ENCODE measurements at places on chromosomes 6 and 20.

- peak; percentile 60 for DNase-seq
These were observed 675 bp upstream of the TRERF1 start for GRCh38 chr6:42452171-42453030.

GRCh38 chr6:40338306-40338705, 248.9 kb downstream of the LRFN2 start:
- DNase-seq = no peak

DNA sequence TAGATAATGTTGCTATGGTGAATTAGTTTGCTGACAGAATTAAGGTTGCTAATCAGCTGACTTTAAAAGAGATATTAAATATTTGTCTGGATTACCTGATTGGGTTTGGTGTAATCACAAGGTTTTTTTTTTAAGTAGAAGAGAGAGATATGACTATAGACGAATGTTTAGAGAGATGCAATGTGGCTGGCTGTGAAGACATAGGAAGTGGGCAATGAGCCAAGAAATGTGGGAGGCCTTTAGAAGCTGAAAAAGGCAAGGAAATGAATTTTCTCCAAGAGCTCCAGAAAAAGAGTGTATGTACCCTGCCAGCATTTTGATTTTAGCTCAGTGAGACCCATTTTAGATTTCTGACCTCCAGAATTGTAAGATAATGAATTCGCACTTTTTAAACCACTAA, 598.3 kb downstream of the PKHD1 start:
- no peak for DNase-seq

DNA sequence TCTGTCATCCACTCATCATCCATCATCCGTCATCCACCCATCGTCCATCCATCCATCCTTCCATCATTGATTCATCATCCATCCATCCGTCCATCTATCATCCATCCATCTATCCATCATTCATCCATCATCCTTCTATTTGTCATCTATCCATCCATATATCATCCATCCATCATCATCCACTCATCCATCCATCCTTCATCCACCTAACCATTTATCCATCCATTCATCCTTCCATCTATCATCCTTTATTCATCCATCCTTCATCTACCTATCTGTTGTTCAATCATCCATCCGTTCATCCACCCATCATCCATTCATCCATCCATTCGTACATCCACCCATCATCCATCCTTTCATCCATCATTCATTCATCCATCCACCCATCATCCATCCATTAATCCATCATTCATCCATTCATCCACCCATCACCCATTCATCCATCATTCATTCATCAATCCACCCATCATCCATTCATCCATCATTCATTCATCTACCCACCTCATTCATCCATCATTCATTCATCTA, 266.4 kb downstream of the CDH4 start:
- no peak for DNase-seq

- no peak for DNase-seq
These were observed 38.5 kb upstream of the TASP1 start for GRCh38 chr20:13677241-13677640.

GRCh38 chr20:61886721-61887595, 178.7 kb downstream of the TAF4 start:
- DNase-seq = peak; percentile 83

DNA sequence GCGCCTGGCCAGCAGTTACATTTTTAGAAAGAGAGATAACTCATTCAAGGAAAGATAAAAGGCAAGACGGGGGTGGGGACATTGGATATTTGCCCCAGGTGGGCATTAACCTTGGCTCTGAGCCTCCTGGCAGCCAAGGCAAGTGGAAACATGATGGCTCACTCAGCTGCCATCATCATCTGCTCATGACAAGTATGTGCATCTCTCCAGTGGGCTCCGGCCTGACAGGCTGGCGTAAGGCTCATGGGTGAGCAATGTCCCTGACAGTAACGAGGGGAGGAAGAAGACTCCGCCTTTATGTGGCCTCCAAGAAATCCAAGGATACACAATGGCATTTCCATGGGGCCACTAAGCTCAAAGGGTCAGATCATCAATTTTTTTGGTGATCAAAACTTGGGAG, 13.3 kb downstream of the ANKRD60 start:
- DNase-seq = no peak

DNA sequence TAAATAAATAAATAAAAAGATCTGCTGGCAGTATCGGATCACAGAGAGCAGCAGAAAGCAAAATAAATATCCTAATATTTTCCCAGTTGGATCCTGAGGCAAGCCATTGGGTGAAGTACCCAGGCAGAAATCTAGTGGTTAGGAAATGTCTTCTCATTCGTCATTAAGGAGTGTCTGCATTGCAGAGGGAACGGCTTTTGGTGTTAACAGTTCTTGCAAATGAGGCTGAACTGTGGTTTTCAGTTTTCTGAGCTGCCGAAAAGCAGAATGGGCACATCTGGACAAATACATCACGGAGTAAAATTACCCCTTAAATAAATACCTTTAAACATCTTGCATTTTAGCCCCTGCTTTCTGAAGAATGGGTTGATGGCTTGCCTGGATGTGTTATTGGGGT, 82.3 kb upstream of the MPC1 start:
- DNase-seq = no peak

GRCh38 chr20:58950603-58951002, 30.5 kb upstream of the NELFCD start:
- no peak for DNase-seq

GRCh38 chr6:156348849-156349248, 428.3 kb upstream of the ARID1B start:
- no peak for DNase-seq

GRCh38 chr6:16006681-16007080, 122.2 kb upstream of the MYLIP start:
- DNase-seq = no peak

DNA sequence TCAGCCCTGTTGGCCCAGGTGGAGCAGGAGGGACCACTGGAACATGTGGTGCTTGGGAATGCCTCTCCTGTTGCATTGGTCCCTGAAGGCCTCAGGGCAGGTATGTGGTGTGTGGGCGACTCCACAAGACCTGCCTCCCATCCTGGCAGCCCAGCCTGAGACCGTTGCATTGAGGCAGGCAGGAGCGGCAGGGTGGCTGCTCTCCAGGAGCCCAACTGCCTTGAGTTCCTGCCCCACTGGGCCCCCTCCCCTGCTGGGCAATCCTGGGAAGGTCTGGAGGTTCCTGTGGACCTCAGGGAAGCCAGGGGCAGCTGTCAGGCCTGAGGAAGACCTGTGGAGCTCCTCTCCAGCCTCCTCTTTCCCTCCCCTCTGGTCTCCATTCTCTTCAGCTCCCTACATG, 19.8 kb downstream of the MAVS start:
- DNase-seq = no peak

DNA sequence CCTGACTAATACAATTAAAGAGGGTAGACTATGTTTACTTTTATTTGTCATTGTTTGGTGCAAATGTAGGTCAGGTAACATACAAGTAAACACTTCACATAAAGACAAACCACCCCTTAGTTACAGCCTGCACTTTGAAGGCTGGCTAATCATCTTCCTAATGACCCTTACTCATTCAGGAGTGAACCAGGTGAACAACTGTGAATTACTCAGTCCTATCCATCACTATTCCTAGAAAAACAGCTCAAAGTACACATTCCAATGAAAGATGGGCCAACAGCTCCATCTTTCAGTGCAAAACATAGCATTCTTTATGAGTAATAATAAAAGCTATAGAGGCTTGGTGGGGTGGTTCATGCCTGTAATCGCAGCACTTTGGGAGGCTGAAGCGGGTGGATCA, 78.2 kb downstream of the FRK start:
- no peak for DNase-seq

DNA sequence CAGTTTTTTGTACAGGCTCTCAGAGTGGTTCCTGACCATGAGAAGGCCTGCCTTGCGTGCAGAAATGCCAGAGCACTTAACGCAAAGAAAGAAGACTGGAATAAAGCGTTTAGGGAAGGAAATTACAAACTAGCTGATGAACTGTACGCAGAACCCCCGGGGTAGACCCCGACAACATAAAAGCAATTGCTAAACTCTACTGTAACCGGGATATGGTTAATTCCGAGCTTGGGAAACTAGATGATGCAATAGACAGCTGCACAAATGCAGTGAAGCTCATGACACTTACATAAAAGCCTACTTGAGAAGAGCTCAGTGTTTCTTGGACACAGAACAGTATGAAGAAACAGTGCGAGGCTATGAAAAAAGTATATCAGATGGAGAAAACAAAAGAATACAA, 35.7 kb downstream of the CITED2 start:
- no peak for DNase-seq

GRCh38 chr20:62286493-62287064, 16.2 kb upstream of the ADRM1 start:
- no peak for DNase-seq

DNA sequence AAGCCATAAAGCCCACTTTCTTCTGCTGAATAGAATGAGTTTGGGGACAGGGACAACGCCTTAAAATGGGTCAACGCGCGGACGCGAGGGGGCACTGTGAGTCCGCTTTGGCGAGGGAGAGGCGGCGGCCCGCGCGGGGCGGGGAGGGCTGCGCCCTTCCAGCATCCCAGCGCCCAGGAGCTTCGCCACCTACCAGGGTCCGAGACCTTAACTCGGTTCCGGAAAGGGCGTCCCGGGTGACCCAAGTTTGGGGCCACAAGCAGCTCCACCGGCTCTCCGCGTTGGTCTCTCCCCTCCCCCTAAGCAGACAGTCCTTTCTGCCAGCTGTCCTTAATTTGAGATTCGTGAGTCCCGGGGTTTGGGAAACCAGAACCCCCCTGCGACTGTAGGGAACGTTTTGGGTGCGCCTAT, 1.8 kb upstream of the SAMD5 start:
- peak; percentile 86 for DNase-seq

GRCh38 chr6:4291453-4292403, 156.4 kb upstream of the ECI2 start:
- no peak for DNase-seq

GRCh38 chr6:29474996-29475395, 12.8 kb downstream of the MAS1L start:
- DNase-seq = no peak

GRCh38 chr20:8413691-8414090, 281.6 kb downstream of the PLCB1 start:
- no peak for DNase-seq

GRCh38 chr6:144585217-144585814, 300.2 kb downstream of the UTRN start:
- peak; percentile 32 for DNase-seq

- DNase-seq = peak; percentile 2
These were observed 56.2 kb downstream of the CENPW start for GRCh38 chr6:126396131-126396530.

GRCh38 chr6:152432758-152433157, 204.4 kb downstream of the SYNE1 start:
- no peak for DNase-seq

- no peak for DNase-seq
These were observed 62.7 kb upstream of the SULF2 start for GRCh38 chr20:47847884-47848485.

DNA sequence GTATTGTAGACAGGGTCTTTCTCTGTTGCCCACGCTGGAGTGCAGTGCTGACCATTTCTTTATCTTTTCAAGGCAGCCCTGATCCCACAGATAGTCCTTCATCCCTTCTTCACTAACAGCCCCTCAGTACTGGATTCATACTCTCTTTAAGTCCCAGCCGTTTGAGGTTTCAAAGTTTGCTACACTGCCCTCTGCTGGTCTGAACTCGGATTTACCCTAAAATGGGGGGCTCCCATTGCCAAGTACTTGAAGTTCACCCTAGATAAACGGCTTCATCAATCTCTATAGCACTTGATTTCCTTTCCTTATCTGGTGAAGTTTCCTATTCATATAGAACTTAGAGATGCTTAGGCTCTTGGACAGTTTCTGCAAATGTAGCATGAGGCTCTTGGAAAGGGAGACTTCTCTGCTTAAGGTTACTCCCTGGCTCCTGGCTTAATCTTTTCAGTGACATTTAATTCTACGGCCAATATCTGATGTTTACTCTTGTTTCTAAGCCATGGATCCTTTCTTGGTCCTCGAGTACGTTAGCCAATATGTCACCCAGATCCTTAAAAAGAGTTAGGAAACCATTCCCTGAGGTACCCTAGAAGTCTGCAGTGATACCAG, 21.4 kb upstream of the PREP start:
- peak; percentile 62 for DNase-seq

GRCh38 chr20:63536997-63537524, at the start of gene PTK6:
Gene PTK6 (minus strand): TSS chr20:63537376. CDS start chr20:63537314, 62 bp downstream.
- no peak for DNase-seq

All from Caco-2 (cell line).